ENCODE measurements at places on chromosomes 12 and 14.

DNA sequence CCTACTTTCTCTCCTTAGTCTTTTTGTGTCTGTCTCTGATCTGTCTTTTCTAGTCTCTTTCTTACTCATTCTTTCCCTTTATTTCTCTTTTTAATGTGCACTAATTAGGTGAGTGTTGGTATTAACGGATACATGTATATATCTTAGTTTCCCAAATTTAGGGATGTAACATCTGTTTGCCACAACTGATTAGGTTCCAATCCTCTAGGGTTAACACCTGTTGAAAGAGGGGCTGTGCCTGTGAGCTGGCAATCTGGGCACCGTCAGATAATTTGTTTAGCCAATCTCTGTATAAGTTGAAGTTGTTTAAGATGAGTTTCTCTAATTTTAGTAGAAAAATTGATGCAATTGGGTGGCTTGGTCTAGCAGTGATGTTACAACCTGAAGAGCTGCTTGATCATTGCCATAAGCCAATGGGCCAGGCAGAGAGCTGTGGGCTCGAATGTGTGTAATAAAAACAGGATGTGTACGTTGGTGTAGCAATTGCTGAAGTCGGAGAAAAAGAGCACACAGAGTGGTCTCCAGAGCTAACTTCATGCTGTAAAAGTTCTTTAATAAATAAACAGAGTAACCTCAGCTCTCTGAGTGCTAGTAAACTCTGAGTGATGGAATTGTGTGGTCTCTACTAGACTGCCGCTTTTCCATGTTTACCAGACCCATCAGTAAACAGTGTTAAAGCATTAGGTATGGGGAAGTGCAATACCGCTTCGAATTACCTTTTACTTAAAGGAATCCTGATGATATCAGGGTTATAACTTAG lies 18.3 kb upstream of the LYZ start:
- no peak for DNase-seq

DNA sequence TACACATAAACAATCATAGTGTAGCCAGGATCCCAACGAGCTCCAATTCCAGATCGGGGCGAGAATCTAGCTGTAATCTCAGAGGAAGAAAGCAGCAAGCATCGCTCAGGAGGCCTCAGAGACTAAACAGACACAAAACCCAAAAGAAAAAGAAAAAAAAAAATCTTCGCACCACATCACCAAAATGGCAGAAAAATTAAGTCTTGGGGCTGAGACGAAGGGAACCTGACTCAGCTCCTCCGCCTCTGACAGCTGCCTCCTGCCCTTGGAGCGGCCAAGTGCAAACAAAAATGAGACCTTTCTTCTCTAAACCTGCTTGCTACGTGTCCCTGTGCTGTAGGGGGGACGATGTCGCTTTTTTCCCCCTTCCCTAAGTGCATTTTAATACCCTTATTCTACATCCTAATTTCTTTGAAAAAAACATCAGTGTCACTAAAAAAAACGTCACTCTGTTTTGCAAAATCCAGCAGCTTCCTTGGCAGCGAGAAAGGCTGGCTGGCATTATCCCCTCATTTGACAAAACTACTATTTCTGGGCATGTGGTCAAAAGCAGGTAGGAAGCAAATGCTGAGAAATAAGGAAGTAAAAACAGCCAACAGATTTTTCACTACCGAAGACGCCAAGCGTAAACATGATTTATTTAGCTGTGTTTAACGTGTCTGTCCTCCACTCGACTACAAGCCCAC lies 30.5 kb downstream of the BCL11B start:
- DNase-seq: no peak

GRCh38 chr12:51323317-51323960 lies 535 bp downstream of the BIN2 start:
- no peak for DNase-seq

GRCh38 chr14:65098586-65098985 lies 3.7 kb downstream of the MAX start:
- peak; percentile 26 for DNase-seq

GRCh38 chr12:30847259-30847658 lies 79.3 kb upstream of the TSPAN11 start:
- DNase-seq: peak; percentile 38

DNA sequence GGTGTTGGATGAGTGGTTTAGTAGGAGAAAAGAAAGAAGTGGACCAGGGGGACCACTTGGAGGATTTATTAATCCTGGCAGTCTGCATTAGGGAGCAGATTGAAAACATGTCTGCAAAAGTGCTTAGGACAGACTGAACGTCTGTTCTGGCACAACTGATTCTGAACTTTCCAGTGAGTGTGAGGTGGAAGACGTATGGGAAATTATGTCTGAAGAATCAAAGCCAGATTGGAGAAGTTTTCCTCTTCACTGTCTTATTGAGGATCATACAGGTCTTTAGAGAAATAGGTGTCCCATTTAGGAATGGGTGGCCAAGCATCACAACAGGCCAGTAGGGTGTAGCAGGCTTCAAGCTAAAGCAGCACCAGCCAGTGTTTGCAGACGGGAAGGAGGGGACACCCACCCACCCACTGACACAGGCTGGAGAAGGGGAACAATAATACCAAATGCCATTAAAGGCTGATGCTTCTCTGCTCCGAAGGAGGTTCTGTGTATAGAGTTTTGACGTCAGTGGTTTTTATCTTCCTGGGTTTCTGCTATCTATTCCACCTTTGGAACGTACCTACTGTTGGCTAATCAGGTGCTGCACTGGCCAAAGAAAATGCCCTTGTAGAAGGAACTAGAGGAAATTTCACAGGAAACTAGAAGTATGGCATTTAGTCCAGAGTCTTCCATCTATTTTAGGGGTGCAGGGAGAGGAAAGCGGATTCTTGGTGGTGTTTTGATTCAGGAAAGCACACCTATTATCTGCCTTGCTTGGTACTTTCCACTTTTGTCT lies 1.8 kb downstream of the SRRM4 start:
- DNase-seq: no peak

DNA sequence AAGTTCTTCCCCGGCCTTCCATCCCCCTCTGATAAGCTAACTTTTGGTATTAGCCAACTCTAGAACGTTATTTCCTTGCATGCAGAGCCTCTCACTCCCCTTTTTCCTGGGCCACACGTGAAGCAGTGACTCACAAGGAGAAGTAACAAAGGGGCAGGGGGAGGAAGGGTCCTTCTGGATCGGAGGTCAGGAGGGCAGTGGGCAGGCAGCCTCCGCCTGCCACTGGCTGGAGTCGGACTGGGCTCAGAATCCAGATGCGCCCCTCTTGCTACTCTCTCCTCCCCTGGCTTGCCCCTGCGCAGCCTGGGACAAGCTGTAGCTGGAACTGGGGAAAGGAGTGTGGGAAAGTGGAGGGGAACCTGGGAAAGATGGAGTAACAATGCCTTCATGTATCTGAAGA lies 55.0 kb downstream of the TPCN1 start:
- DNase-seq: peak; percentile 2

DNA sequence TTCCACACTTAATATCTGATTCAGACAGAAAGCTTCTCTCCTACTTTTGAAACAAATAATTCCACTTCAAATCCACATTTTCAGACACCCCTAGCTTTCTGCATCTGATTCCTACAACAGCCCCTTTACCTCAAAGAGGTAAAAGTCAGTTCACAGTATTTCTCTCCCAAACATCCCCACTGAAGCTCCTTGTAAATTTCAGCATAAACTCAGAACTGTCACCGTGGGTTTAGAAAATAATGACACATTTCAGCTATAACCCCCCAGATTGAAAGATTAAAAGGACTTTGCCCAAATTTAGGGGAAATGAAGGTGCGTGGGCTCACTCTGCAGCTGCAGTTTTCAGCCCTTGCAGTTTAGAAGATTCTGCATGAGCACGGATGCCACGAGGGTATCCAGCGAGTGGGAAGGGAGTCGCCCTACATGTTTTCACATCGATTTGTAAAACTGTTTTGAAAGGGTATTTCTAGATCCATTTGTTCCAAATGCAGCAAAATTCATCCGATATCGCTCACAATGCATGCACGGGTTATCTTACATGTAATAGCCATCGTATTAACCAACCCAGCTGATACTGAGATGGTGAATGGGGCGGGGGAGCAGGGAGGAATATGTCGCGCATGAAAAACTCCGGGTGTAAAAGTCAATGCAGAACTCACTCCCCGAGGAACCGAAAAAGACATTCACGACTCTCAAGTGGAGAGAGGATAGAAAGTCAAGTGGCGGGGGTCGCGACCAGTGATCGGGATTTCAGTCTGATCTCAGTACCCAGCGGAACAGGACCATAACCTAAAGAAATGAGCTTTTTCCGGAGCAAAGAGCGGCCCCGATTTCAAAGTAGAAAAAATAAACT lies 5.0 kb upstream of the CCND2 start:
- no peak for DNase-seq

DNA sequence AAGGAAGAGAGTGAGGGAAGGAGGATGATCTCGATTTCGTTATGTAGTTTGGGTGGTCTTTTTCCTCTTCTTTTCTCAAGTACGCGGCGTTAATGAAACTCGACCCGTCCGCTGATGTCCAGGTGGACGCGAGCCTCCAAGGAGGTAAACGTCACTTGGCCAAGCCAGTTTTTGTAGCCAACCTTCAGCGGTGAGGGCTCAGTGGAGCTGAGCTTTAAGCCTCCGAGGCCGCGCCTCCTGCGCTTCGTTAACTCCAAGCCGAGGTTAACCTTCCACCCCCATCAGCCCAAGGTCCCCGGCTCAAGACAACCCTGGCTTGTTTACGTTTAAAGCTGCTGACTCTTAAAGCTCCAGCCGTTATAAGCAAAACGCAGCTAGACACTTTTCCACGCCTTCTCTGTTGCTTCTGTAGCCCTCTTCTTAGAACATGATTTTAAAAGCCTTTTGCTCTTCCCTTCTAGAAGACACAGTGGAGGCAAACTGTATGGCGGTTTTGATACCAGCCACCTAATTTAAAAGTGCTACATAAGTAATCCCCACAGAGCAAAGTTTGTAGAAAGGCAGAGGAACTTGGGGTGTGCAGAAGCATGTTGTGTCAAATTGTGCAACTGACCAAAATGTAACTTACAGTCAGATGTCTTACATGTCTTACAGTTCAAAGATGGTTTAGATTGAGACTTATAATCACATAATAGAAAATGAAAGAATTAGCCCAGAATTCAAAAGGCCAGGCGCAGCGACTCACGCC lies 923 bp upstream of the ITPR2 start:
- DNase-seq: no peak

DNA sequence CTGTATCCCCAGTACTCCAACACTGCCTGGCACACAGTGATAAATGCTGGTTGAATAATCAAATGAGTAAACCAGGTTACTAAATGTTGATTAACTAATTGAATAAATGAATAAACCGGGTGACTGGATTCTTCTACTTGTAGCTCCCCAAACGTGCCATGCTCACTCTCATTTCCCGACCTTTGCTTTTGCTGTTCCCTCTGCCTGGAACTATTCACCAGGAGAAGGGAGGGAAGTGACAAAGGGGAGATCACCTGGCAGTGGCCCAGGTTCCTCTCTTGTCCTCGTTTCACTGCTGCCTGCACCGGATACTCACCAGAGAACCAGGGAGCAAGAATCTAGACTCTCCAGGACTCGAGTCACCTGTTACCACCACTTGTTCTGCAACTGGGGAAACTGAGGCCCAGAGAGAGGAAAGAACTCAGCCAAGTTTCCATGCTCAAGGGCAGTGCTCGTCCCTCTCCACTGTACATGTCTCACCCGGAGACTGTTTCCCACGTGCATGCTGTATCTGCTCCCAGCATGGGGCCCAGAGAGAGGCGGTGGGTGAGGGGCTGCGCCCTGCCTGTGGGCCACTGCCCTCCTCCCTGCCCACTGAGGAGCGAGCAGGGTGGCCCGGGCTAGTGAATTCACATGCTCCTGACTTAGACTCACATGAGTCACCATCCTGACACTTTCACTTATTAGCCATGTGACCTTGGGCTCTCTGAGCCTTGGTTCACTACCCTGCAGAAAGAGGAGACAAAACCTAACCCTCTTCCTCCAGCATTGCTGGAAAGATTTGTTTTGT lies 17.7 kb upstream of the POP5 start:
- DNase-seq: peak; percentile 60

- peak; percentile 6 for DNase-seq
Measured at GRCh38 chr14:78983126-78983525, 813.0 kb downstream of the NRXN3 start.

GRCh38 chr12:8678661-8679111 lies 16.1 kb upstream of the MFAP5 start:
- DNase-seq: peak; percentile 54

- DNase-seq: peak; percentile 54
Measured at GRCh38 chr12:112350593-112351592, 31.3 kb downstream of the HECTD4 start.

- DNase-seq: no peak
Measured at GRCh38 chr12:131055596-131056233, 102.0 kb downstream of the ADGRD1 start.

- no peak for DNase-seq
Measured at GRCh38 chr12:30988646-30989286, 62.2 kb downstream of the TSPAN11 start.

GRCh38 chr14:32509632-32510187 lies 180.6 kb downstream of the AKAP6 start:
- peak; percentile 84 for DNase-seq

- peak; percentile 26 for DNase-seq
Measured at GRCh38 chr14:70663707-70664179, 22.0 kb downstream of the TTC9 start.

- DNase-seq: no peak
Measured at GRCh38 chr12:2325519-2325918, 272.7 kb downstream of the CACNA1C start.

DNA sequence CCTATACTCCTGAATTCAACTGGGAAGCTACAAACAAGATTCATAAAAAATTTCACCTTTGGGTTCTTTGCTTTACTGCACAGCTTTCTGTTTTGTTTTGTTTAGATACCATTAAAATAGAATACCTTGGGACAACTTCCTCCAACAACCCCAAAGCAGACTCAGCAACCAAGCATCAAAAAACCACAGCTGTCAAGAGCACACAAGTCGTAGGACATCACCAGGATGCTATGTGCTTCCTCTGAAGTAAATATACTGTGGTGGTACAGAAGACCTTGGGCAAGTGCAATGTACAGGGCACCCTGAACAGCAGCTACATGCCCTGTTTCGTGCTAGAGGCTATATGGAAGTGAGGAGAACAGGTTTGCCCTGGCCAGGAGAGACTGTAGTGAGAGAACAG lies 359.3 kb downstream of the BCL11B start:
- no peak for DNase-seq

- no peak for DNase-seq
Measured at GRCh38 chr14:104940526-104941150, 16.0 kb downstream of the PLD4 start.

GRCh38 chr14:94500264-94500663 lies 9.0 kb downstream of the SERPINA12 start:
- no peak for DNase-seq

GRCh38 chr14:82055515-82056115 lies 522.0 kb upstream of the SEL1L start:
- no peak for DNase-seq

- DNase-seq: no peak
Measured at GRCh38 chr12:52402873-52403540, 3.1 kb downstream of the KRT82 start.

DNA sequence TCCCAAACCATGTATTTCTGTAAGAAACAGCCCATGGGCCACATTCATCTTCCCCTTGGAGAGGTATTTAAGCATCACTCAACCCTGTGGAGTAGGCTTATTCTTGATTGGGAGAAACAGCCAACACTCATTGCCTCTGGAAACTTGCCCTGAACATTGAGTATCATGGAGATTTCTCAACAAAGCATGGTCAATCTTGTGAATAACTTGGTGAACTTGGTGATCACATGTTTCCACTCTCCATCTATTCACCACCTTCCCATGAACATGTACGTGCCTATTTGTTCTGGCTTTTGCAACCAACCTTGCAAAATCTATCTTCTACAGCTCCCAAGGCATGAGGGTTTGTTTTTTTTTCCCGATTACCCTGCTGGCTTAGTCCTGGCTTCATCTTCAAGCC lies 163.2 kb downstream of the PAH start:
- no peak for DNase-seq
